ENCODE measurements at places on chromosomes 13 and 19.

- DNase-seq: no peak
Measured at GRCh38 chr19:3455960-3456601, 24.2 kb downstream of the SMIM24 start.

DNA sequence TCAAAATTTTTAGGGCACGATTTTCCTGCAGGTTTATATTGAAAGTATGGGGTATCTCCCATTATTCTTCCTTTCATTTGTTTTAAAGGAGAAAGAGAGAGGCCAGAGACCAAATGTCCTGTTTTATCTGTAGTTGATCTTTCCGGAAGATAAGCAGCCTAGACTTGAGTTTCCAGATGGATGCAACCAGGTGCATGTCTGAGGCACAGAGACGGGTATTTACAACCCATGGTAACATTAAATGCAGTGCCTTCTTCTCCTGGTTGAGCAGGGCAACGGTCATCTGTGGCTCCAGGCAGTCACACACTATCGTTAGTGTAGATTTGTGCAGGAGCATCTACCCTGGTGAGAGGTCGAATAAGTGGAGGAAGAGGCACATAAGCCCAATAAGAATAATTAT, 1507.1 kb downstream of the UQCRFS1 start:
- no peak for DNase-seq

GRCh38 chr19:46821512-46822409, 28.9 kb downstream of the AP2S1 start:
- DNase-seq: peak; percentile 67

DNA sequence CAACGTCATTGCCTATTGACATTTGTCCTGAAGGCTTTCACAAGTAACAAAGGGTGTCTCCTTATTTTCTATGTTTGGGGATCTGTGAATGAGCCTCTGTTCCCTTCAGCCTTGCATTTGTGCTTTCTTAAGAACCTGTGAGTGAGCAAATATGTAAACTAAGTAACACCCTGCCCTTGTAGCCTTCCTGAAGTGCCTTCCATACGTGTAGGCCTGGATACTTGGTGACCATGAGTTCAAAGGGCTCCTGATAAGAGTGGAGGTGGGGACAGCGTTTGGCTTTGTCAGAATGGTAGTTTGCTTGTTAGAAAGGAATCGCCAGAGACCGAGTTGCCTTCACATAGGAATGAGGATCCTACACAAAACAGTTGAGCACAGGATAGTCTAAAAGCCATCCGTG, 14.5 kb upstream of the CCDC97 start:
- DNase-seq: no peak

DNA sequence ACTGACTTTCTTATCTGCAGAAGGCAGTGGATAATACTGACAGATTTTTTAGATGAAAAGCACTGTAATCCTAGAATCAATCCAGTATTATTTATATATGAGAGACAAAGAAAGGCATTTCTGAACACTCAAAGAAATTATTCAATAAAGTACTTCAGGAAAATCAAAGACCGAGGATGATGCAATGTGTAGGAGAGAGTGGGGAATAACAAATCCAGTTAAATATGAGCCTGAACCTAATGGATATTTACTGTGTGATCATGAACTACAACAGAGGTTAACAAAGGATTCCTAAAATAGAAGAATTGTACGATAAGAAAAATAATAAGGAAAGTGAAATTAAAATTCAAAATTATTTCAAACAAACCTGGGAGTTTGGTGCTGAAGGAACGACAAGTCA, 69.3 kb downstream of the ANKRD10 start:
- DNase-seq: no peak

DNA sequence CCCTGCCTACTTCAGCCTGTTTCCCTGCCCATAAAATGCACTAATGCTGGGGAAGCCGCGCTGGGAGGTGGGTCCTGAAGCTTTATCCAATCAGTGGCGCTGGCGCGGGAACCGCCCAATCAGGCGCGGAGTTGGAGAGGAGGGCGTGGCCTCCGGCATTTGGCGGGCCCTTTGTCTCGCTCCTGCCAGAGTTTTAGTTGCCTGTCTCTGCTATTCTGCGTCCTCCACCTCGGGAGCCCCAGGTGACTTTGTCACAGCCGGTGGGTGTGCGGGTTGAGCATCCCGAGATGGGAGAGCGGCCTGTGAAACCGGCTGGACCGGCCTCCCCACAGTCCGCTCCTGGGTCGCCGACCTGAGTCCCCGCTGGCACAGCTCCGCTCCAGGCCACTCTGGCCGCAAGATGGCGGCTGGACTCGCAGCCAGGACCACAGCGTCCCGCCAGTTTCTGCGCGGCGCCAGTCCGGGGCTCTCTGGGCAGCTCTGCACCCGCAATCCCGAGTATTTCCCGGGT, 30.7 kb upstream of the ZNF429 start:
- DNase-seq: peak; percentile 85

- no peak for DNase-seq
Measured at GRCh38 chr13:95677564-95678266, 776 bp downstream of the DNAJC3 start.

DNA sequence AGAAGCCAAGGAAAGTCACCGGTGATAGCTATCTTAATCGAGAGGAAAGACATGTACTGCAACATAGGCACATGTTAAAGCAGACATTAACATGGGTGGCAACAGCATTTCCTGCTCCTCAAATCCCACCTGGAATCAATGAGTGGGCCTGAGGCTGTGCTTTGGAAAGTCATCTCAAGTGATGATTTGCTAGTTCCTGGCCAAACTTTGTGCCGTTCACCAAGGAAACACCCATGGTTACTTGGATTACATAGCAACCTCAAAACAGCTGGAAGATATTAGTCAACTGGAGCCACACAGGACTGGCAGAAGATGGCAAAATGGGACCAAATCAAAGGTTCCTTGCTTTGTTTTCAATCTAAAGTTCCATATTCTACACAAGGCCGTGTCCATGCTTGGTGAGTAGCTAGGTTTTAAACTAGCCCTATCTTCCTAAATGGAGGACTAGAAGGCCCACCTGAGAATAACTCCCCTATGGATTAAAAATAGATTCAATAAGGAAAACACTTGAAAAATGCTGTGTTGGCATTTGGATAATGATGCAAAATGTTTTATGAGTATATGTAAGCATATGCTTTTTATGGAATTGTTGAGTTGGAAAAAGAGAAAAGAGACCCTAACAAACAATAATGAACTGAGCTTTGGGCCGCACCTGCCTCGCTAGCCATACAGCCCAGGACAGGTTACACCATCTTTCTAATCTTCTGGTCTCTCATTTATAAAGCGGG, 144.5 kb downstream of the RGCC start:
- no peak for DNase-seq
